Right lung (tissue), 10 donors: ENCODE measurements at places on chromosomes 16 and 17. TPM values are rescaled to one million over a fixed set of nuclear protein-coding genes. Genes with fewer than 3 reads are reported as not detected.

HSPB9 gene
- 0.41 TPM for polyA plus RNA-seq

TNFRSF13B gene
- polyA plus RNA-seq: not detected

SLC6A2 gene
- polyA plus RNA-seq: not detected

FAHD1 gene
- polyA plus RNA-seq: 16.2 TPM

TMEM204 gene
- 15.9 TPM for polyA plus RNA-seq

SDR42E1 gene
- 8.7 TPM for polyA plus RNA-seq

HSD17B2 gene
- 0.42 TPM for polyA plus RNA-seq

ARL4D gene
- 9.5 TPM for polyA plus RNA-seq

SPATA32 gene
- polyA plus RNA-seq: 0.24 TPM

ACOX1 gene
- 26.8 TPM for polyA plus RNA-seq

PDPK1 gene
- 37.9 TPM for polyA plus RNA-seq

DNAH2 gene
- polyA plus RNA-seq: 1.1 TPM

CACNG4 gene
- polyA plus RNA-seq: 1.9 TPM

GP1BA gene
- polyA plus RNA-seq: 3.5 TPM

DNAAF1 gene
- polyA plus RNA-seq: 21.5 TPM

MEIOC gene
- polyA plus RNA-seq: 1.9 TPM

AHSP gene
- 10.7 TPM for polyA plus RNA-seq

CA7 gene
- 0.06 TPM for polyA plus RNA-seq

CIITA gene
- polyA plus RNA-seq: 5.7 TPM

TPPP3 gene
- polyA plus RNA-seq: 284 TPM

FAM171A2 gene
- polyA plus RNA-seq: 31.9 TPM
